ENCODE measurements at places on chromosomes 2 and 18.

DNA sequence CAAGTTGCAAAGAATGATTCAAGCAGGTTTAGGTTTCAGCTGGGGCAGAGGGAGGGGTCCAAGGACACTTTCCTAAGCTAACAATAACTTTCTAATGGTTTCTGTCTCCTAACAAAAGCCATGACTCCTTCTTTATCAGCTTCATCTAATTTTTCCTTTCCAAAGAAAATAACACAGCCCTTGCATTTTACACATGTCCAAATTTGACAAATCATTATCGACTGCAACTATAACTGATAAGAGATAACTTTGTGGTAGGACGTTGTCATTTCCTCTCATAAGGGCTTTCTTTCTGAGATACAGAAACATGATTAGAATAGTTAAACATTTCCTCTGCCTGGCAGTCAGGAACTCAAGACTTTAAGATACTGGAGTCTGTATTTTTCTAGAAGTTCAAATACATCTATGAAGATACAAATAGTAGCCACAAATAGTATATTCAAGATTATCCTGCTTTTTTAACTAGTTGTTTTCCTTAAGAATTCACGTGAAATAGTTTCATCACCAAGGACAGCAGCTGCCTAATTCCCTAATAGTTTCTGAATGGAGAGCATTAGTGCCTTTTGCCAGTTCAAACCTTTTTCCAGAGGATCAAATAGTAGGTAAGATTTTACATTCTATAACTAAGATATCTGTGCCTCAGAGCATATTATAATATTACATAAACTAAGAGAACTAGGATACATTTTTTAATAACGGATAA is 263.2 kb downstream of the EXOC6B start:
- DNase-seq, result no peak

DNA sequence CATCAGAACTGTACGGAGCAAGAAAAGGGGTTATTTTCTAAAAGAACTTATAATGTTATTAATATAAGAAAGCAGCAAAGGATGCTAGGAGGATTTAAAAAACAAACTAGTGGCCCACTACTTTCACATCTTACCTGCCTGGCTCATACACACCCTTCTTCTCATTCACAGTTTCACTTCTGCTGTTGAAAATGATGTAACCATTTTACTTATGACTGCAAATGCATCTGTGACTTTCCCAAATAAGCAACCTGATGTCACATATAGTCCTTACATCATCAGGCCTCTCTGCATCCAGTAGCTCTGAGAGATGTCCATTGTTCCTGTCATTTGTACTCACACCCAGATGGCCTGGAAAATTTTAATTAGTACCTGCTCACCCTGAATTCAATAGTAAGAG is 101.8 kb upstream of the MYO3B start:
- DNase-seq, result no peak

DNA sequence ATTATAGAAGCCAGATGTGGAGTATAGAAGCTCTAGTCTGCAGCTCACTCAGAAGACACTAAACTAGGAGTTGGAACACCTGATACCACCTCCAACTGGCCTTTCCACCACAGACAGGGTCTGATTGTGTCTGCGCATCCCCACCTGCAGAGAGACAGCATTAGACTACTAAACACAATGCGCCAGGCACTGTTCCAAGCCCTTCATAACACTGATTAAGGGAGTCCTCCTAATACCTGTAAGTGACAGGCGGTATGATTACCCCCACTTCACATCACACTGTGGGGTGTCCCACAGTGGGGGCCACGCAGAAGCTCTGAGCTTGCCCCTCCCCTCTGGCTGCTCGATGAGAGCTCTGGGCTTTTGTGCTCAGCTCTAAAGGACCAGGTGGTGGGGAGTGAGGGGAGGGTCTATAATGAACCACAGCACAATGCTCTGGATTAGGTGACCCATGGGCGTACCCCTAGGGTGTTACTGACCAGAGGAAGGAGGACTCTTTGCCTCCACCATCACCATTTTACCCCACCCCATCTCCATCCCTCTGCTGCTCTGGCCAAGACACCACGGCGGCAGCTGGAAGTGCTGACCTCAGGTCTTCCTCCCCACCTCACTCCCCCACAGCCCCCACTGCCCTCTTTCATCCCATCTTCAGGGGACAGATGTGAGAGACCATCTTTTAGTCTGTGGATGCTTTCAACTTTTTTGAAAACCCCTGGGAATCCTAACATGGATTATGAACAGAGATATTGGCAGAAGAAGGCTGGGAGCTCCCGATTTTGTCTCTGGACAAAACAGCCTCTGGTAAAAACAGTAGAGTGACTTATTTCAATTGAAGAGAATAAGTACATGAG is 145.1 kb downstream of the GFPT1 start:
- DNase-seq, result no peak

DNA sequence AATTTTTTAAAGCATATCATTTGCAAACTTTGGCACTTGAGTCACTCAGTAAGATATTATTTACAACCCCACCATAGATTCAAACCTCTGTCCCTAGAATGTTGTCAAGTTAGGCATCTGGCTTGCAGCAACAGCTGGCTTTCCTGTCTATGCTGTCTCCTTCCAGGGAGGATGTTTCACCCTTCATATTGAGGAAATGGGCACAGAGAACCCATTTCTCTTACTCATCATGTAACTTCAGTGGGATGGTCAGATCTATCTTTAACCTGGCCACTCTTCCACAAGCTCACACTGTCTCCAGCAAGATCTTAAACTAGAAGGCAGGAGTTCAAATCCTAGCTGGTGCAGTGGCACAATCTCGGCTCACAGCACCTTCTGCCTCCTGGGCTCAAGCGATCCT is 15.8 kb downstream of the LCT start:
- no peak for DNase-seq

- DNase-seq, result no peak
Measured at GRCh38 chr2:71082402-71083252, 14.2 kb downstream of the NAGK start.

DNA sequence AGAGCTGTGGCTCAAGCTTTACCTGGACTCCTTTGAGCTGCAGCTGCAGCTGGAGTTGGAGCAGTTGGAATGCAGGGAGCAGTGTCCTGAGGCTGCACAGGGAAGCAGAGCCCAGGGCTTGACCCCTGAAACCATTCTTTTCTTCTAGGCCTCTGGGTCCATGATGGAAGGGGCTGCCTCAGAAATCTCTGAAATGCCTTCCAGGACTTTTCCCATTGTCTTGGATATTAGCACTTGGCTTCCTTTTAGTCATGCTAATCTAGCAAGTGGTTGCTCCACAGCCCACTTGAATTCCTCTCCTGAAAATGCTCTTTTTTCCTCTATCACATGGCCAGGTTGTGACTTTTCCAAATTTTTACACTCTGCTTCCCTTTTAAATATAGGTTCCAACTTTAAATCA is 108.6 kb upstream of the RNF152 start:
- no peak for DNase-seq

DNA sequence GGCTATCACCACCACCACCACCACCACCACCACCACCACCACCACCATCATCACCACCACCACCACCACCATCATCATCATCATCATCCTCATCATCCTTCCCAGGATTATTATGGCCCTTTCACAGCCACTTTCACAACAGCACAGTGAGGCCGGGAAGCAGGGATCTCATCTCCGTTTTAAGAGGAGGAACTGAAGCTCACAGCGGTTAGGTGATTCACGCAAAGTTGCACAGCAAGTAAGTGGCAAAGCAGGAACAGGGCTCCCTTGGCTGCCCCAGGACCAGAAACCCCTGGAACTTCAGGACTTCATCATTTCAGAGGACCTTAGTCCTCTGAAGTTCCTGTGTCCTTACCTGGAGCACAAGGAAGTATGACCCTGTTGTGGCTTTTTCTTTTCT is 26.8 kb downstream of the MRPL35 start:
- DNase-seq, result no peak

DNA sequence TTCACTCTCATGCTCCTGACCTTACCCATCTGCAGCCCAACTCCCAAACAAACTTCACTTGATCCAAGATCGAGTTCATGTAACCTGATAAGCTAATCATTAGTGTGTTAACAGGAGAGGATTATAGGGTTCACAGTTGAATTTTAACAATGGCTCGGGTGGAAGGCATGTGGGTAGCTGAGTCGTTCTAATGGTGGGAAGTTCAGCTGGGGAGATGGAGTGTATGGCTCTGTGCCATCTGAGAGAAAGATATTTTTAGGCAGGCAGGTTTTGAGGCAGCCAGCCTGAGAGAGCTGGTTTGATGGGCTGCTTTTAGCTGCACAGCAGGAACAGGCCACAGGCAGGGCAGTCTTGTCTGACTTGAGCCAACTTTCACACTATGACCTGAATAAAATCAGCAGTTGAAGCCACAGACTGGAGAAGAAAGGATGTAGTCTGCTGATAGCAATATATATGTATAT is 17.7 kb upstream of the NFE2L2 start:
- no peak for DNase-seq

GRCh38 chr2:86074256-86074655 is 31.4 kb downstream of the POLR1A start:
- DNase-seq, result no peak

DNA sequence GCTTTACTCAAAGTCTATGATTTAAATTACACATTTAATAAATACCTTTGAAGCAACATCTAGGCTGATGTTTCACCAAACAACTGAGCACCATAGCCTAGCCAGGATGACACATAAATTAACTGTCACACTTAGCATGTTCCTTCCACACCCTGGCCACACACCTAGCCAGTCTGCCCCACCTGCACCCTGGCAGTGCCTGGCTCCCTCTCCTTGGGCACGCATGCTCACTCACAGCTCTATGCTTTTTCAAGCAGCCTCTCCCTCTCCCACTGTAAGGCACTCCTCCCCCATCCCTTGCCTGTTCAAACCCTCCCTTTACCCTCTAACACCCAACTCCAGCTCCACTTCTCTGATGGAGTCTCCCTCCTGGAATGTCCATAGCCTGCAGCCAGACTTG is 357.6 kb upstream of the KLHL29 start:
- no peak for DNase-seq

DNA sequence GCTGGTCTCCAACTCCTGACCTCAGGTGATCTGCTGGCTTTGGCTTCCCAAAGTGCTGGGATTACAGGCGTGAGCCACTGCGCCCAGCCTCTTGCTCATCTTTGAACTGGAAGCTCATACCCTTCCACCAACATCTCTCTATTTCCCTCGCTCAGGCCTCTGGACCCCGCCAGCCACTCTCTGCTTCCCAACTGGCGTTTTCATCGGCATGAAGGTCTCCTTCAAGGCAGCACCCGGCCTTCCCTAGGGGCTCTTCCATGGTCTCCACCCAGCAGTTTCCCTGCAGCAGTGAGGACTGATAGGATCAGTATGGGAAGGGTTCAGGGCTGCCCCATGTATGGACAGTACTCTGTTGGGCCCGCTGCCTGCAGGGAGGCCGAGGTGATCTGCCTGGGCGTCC is 65.8 kb upstream of the HS6ST1 start:
- DNase-seq, result no peak

GRCh38 chr2:223697316-223697891 is 95.2 kb upstream of the SCG2 start:
- DNase-seq, result no peak

DNA sequence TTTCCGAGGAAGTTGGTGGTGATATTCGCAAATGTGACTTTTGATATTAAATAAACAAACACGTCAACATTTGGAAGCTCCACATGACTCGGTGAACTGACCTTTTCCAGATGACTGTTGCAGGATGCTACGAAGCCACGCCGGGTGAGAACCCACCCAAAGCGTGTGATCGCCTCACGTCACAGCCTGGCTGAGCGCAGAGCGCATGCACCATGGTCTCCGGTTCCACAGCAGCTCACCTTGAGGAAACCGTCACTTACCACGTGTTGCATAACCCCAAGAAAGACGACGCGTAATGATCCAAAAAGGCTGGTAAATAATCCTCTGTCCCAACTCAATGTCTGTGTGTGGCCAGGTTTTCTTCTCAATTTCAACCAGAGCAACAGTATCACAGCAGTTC is 64.5 kb upstream of the CTDP1 start:
- DNase-seq, result no peak

GRCh38 chr18:21483051-21483450 is 117.5 kb downstream of the ESCO1 start:
- no peak for DNase-seq

GRCh38 chr2:31249009-31249690 is 15.2 kb downstream of the EHD3 start:
- DNase-seq, result no peak

DNA sequence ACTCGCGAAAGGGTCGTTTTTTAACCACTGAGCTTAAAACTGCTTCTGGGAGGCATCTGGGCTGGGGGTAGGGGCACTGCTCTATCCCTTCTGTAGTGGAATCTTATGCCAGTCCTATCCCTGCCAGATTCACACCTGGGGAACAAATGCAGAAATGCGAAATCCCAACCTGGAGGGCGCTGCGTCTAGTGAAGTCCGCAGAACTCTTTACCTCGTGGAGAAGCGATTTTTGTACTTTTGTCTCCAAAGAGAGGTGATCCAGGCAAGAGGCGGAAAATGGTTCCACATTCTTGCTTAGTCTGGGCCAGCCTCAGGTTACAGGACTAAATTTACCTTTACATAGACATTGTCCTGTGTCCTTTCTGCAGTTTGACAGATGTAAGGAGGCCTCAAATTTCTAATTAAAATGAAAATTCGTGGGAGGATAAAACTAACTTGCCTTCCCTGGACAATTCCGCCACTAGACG is 10.4 kb downstream of the TBR1 start:
- DNase-seq, result no peak

DNA sequence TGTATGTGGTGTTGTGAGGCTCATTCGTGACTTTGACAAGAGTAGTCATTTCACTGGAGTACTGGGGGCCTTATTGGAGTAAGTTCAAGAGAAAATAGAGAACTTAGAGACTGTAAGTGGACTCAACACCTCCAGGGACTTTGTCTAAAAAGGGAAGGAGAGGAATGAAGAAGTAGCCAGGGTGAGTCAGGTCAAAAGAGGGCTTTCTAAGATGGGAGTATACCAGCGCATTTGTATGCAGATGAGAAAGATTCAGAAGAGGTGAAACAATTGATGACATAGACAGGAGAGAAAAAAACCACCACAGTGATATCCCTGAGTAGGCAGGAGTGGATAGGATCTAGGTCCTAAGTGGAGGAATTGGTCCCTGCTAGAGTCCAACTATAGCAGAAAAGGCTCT is 246.8 kb downstream of the IKZF2 start:
- DNase-seq, result no peak

- DNase-seq, result no peak
Measured at GRCh38 chr2:110904116-110904778, 171.9 kb downstream of the ACOXL start.
